Fibroblast of lung (primary cell): ENCODE measurements at places on chromosomes 12 and 14. TPM values are rescaled to one million over a fixed set of nuclear protein-coding genes. Genes with fewer than 3 reads are reported as not detected.
A peak's percentile ranks its signal among the peaks of the same experiment; 100 is the strongest.

Gene TMPRSS12
- not detected in 2 replicates for total RNA-seq

- peak; percentile 90 for DNase-seq
These were observed 231.2 kb downstream of the C12orf75 start for GRCh38 chr12:105561546-105562198.

- no peak for DNase-seq
These were observed 76.6 kb downstream of the DCAF5 start for GRCh38 chr14:69076341-69076740.

- no peak for DNase-seq
These were observed 46.0 kb upstream of the PLBD1 start for GRCh38 chr12:14613718-14614117.

DNA sequence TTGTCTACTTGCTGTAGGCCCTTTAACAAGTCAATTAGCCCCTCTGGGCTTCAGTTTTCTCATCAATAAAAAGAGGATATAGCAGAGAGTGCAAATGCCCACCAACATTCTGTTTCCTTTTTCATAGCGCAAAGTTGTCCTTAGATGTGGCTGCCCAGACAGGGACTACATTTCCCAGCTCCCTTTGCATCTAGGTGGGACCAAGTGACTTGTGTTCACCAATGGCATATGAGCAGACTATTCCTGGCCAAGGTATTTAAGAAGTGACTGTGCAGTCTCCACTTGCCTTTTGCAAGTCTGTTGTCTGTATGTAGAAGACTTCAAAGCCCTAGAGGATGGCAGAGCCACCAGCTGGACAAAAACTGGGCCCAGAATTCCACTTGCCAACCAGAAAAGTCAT lies 59.7 kb downstream of the DAO start:
- DNase-seq = peak; percentile 23

Gene KCNH5
- 0.83 and 1.0 TPM in 2 replicates for total RNA-seq

Gene HOXC11
- not detected in 2 replicates for total RNA-seq
